ENCODE measurements at places on chromosomes 5 and 9.

DNA sequence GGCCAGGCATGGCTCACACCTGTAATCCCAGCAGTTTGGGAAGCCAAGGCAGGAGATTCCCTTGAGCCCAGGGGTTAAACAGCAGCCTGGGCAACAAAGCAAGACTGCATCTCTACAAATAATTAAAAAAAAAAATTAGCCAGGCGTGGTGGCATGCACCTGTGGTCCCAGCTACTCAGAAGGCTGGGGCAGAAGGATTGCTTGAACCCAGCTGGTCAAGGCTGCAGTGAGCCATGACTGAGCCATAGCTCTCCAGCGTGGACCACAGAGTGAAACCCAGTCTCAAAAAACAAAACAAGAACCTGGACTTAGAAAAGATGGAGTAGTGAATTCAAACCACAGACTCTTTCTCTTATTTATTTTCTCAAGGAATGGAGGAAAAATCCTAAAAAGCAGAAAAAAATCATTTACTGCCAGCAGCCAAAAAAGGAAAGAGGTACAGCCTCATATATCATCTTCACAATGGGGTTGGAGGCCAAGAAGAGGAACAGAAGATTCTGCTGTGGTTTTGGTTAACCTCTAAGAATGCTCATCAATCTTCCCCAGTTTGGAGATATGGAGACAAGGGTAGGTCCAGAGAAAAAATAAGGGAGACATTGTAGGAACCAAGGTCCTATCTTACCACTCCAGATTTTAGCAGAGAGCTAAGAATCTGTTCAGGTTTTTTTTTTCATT lies 40.0 kb upstream of the MYO10 start:
- no peak for DNase-seq

GRCh38 chr9:117555964-117556629 lies 141.2 kb upstream of the ASTN2 start:
- DNase-seq, result peak; percentile 75

GRCh38 chr5:115510145-115510645 lies 34.4 kb downstream of the FEM1C start:
- no peak for DNase-seq

DNA sequence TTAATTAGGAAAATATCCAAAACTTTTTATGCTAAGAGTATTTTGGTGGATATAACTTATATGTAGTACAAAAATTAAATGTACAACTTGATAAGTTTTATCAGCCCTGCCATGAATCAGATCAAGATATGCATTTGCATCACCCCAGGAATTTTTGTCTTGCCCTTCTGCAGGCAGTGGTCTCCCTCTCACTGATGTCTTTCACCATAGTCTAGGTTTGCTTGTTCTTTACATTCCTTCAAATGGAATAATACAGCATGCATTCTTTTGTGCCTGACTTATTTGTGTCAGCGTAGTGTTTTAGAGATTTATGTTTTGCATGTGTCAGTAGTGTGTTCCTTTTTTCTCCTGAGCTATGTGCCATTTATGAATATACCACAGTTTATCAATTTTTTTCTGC lies 36.4 kb downstream of the RNF180 start:
- DNase-seq, result no peak

DNA sequence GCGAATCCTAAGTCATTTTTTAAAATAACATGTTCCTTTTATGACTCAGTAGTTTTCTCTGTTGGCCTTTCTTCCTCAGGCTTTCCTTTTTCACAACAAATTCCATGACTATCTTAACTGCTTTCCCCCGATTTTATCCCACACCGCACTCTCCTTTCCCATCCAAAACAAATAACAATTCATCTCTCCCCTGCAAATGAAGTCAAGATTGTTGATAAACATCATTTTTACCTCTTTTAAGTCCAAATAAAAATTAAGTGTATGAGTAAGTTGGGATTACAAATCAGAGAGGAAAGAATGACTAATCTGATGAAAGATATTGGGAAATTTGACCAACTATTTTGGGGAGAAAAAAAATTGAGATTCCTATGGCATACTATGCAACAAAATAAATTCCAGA lies 47.3 kb downstream of the SEC61B start:
- no peak for DNase-seq

DNA sequence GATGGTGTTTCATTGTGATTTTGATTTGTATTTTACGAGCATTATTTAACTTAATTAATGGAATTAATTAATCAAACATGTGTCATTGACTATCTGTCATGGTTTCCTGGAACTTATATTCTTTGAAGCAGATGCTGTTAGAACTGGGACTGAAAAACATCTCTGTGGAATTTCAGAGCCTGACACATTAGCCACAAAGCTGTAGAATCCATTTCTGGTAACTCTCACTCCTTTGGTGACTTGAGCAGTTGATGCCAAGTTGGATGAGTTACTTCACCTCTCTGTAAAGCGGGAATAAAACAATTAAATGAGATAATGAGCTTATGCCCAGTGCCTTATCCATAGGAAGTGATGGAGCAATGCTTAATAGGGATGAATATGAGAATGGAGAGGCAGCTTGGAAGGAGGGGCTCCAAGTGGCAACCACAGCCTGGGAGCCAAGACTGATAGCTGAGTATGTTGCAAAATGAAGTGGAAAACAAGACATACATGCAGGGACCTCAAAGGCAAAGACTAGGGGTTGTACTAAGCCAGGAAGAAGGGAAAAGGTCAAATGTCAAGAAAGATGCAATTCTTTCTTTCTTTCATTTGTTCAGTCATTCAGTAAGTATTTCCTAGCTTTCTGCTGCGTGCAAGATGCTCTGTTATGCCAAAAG lies 23.1 kb upstream of the ADRA1B start:
- no peak for DNase-seq

GRCh38 chr5:145776886-145777285 lies 58.3 kb downstream of the PRELID2 start:
- DNase-seq, result no peak

DNA sequence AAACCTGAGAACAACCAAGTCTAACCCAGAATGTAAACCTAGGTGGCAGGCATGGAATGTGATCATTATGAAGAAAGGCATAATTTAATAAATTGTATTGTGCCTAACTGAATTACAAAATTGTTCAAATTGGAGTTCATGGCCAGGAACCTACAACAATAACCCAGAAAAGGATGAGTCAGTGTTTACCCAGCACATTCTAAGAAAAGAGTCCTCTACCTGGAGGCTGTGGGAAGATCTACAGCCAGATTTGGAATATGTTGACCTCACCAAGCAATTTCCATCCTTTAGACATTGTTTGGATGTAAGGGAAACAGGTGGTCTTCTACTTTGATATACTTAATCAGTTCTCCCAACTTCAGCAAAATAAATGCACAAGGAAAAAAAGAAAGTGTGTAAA lies 152.2 kb downstream of the TMEM161B start:
- no peak for DNase-seq

- no peak for DNase-seq
Observed at GRCh38 chr9:80493258-80493657, 921.5 kb downstream of the TLE4 start.

DNA sequence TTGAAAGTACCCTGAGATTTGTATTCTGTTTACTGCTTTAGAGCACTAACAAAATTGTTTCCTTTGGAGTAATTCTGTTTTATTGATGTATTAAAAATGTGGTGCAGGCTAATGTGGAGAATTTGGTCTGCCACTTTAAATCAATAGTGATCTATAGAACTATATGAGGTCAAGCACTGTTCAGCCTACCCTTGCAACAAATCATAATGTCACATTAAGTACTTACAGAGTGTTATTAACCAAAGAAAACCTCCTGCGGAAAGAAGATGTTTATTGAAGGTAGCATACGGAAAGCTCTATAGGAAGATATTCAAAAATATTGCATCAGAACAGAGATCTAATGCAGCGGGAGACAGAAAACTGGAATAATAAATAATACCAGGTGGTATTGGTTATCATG lies 865.0 kb upstream of the TYRP1 start:
- no peak for DNase-seq

GRCh38 chr5:116315531-116315930 lies 230.7 kb downstream of the COMMD10 start:
- no peak for DNase-seq

- DNase-seq, result no peak
Observed at GRCh38 chr5:111942661-111943401, 185.8 kb upstream of the NREP start.

DNA sequence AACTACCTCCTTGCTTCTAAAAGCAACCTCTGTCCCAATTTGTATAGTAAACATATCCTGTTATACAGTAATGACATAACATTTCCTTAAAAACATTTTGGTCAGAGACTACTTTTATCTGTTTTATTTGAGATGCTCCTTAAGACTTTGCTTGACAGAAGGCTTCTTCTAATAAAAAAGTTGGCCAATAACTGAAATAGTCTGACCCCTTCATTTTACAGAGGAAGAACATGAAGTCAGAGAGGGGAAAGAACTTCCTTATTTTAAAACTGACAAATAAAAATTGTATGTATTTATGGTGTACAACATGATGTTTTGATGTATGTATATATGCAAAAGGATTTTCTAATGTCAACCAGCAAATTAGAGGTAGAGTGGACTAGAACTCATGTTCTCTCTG lies 35.8 kb upstream of the SPARC start:
- DNase-seq, result no peak

- DNase-seq, result no peak
Observed at GRCh38 chr5:124590686-124591085, 155.8 kb downstream of the ZNF608 start.

DNA sequence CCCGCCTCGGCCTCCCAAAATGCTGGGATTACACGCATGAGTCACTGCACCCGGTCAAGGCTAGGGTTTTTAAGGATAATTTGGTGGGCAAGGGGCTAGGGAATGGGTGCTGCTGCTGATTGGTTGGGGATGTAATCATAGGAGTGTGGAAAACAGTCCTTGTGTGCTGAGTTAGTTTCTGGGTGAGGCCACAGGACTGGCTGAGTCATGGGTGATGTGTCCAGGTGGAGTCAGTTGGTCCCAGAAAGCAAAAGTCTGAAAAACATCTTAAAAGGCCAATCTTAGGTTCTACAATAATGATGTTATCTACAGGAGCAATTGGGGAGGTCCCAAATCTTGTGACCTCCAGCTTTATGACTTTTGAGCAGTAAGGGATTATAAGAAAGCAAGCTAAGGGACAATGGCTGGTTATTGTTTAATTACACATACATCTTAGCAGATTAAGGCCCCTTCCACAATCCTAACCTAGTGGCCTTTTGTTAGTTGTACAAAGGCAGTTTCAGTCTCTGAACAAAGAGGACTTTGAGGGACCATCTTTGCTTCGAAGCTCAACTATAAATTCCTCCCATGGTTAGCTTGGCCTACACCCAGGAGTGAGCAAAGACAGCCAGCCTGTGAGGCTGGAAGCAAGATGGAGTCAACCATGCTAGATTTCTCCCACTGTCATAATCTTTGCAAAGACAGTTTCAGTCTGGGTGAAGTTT lies 5.5 kb upstream of the AOPEP start:
- DNase-seq, result no peak

DNA sequence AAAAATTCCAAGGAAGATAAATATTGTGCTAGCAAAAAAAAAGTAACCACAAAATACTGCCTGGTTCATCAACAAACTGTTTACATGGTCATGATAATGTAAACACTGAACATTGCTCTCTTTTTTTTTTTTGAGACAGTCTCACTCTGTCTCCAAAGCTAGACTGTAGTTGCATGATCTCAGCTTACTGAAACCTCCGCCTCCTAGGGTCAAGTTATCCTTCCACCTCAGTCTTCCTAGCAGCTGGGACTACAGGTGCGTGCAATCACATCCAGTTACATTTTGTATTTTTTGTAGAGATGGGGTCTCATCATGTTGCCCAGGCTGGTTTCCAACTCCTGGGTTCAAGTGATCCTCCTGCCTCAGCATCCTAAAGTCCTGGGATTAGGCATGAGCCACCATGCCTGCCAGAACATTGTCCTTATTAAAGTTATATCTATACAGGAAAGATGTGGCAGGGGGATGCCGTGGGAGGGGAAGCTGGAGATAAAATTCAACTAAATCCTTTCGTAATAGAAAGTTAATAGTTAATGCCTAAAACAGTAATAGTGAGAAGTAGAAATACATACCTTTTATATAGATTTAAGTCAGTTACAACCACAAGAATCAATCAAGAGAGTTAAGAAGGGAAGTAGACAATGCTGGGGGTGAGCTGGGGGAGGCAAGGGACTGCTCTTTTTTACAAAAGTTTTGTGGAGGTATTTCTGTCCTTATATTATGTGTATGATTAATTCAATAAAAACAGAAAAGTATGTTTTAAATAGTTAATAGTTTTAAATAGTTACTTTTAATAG lies 52.3 kb downstream of the RGMB start:
- DNase-seq, result no peak

- no peak for DNase-seq
Observed at GRCh38 chr9:16252616-16253015, 617.9 kb downstream of the BNC2 start.

DNA sequence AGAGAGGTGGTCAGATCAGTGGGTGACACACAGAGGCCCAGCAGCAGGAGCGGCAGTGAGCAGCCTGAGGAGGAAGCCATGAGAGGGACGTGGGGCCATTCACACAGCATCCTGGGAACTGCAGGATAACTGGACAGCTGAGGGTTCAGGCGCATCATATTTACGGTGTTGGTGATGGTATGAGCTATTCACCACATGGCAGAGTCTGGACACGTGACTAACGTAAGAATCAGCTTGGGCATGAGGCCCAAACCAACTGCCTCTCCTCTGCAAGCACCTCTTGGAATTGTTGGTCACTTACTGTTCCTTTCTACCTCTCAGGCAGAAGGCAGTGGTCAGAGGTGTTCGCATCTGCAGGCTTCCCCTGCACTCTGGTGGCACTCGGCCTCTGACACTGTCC lies 141.1 kb downstream of the ENTREP1 start:
- no peak for DNase-seq

GRCh38 chr9:133347515-133347984 lies 381 bp downstream of the MED22 start:
- DNase-seq, result peak; percentile 42

- DNase-seq, result peak; percentile 28
Observed at GRCh38 chr9:121285835-121286687, 18.1 kb downstream of the GSN start.

- no peak for DNase-seq
Observed at GRCh38 chr5:16459451-16459850, 6.1 kb downstream of the ZNF622 start.

DNA sequence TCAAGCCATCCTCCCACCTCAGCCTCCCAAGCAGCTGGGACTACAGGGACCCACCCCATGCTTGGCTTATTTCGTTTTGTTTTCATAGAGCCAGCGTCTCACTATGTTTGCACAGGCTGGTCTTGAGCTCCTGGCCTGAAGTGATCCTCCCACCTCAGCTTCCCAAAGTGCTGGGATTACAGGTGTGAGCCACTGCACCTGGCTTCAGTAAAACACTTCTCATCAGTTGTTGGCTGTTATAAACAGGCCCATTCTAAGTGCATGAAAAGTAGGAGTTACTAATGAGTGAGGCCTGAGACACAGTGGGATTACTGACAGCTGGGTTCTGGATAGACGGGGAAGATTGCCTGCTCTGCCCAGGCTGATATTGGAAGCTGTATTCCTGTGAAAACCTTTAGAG lies 3.5 kb downstream of the CRB2 start:
- DNase-seq, result peak; percentile 20

DNA sequence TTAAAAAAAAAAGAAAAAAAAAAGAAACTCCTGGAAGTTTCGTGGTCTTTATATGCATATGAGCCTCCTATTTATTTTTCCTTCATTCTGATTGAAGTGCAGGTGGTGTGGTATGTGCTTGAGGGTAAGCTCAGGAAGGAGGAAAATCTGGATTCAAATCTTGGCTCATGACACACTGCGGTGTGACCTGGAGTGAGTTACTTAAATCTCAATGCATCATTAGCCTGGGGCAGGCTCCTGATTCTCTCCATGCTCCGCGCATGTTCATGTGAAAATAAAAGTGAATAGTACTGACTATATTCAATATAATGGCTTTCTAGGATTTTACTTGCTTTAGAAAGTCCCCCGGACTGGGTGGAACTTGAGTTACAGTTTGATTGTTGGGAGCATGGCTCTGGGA lies 35.6 kb downstream of the PTTG1 start:
- no peak for DNase-seq

- no peak for DNase-seq
Observed at GRCh38 chr5:33611877-33612276, 171.1 kb downstream of the TARS1 start.
